ENCODE measurements at places on chromosomes 6 and 20.

GRCh38 chr6:166952567-166953486 lies 3.5 kb downstream of the RNASET2 start:
- DNase-seq = peak; percentile 49

DNA sequence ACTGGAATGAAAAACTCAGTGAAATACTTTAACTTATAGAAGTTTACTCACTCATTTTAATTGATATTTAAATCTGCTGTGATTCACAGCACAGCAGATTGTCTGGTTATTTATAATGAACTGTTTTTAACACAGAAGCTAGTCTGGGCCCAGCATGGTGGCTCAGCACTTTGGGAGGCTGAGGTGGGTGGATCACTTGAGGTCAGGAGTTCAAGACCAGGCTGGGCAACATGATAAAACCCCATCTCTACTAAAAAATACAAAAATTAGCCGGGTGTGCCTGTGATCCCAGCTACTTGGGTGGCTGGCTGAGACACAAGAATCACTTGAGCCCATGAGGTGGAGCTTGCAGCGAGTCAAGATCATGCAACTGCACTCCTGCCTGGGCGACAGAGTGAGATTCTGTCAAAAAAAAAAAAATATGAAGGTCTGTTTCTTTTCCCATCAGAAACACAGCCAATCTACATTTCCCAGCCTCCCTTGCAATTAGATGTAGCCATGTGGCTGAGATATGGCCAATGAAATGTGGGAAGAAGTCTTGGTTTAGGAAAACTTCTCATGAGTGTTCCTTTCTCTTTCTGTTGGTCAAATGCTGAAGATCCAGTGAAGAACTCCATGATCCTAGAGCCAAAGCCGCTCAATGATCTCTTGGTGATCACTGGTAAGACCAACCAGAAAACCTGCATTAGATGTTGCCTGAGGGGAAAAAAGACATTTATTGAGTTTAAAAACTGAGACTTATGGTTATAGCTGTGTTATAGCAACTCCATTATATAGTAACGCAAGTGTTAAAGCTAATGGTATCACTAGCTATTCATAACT lies 31.3 kb upstream of the BTN3A2 start:
- DNase-seq = no peak

- DNase-seq = no peak
Observed at GRCh38 chr6:27830212-27830599, 82.0 kb downstream of the OR2B2 start.

DNA sequence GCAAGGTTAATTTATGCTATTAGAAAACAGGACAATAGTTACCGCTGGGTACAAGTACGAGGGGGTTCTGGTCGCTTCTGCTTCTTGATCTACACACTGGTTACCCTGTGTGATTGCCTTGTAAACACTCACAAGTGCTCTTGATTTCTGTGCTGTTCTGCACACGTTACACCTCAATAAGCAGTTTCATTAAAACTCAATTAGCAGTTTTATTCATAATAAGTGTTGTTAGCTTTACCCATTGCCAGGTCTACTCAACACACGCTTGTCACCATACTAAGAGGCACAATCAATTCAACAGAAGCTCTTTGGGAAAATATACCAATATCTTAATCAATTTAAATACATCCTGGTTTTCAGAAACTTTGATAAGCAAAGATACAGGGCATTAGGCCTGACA lies 20.4 kb downstream of the BMP7 start:
- DNase-seq = no peak

GRCh38 chr20:1844325-1845162 lies 50.7 kb upstream of the SIRPA start:
- no peak for DNase-seq

DNA sequence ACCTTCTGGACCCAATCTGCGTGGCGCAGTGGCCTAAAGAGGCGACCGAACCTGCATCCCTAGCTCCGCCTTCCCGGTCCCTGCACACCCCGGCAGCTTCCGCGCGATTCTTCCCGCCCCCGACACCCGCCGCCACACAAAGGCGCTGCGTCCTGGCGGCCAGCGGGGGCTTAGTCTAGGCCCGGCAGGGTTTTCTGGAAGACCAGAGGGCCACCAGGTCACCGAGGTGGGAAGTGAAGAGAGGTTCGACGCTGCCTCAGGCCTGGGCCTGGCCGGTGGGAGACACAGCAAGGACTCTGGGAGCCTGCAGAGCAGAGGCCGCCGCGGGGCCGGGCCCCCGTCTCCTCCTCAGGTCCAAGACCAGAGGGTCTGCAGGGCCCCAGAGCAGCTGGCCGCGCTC lies 154.9 kb downstream of the OR2B2 start:
- peak; percentile 58 for DNase-seq

DNA sequence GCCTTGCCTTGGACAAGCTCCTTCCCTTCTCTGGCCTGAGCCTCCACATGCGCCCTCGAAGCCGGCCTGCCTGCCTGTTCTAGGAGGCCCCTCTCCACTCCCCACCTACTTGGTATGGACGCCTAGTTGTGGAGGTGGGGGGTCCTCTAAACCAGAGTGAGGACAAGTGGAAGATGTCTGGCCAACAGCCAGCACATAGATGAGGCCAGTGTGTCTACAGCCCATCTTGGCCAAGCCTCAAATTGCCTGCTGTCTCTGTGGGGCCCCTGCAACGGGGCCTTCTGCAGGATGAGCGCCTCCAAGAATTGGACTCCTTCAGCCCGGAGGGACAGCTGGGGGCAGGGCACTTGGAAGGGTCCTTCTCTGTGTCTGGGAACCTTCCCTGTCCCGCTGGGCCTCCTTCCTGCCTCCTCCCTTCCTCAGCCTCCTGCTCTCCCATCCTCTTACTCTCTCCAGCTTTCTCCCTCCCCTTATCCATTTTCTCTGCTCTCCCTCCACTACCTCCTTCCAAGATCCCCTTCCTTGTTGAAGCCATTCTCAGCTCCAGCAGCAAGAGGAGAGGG lies 1.6 kb downstream of the MDFI start:
- no peak for DNase-seq

DNA sequence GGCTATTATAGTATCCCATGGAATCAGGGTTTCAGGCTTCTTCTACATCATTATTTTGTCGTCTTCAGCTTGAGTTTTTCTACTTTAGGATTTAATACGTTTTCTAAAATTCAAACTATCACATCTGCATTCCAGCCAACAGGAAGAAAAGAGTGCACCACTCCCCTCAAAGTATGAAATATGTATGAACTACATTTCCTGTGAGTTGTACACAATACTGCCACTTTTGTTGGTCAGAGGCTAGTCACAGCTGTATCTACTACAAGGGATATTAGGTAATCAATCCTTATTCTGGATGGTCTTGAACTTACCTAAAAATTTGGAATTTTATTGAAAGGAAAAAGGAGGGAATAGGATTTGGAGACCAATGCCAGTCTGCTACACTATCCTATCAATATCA lies 235.6 kb upstream of the TBX18 start:
- no peak for DNase-seq

- DNase-seq = no peak
Observed at GRCh38 chr6:90368601-90369000, 72.0 kb upstream of the BACH2 start.

DNA sequence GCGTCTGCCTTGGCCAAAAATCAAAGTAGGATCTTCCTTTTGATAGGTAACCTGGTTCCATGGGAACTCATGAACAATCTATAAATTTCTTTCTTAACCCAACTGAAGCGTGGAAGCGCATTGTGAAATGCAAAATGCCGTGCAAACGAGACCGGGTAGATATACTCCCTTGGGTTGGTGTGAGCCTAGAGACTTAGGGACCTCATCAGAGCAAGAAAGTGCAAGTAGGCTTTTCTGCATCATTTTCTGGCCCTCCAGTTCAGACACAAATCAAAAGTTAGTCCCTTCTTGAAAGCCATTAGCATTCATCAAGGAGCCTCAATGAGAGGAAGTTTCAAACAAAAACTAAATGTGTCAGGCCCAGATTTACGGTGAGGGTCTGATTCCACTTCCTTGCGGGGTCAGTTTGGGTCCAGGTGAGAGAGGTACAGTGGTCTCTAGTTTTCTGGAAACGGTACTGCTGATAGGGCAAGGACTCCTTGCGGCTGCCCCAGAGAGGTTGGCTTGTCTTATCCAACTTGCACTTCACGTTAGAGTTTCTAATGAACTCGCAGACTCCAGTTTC lies 5.3 kb upstream of the ZNF184 start:
- DNase-seq = no peak

DNA sequence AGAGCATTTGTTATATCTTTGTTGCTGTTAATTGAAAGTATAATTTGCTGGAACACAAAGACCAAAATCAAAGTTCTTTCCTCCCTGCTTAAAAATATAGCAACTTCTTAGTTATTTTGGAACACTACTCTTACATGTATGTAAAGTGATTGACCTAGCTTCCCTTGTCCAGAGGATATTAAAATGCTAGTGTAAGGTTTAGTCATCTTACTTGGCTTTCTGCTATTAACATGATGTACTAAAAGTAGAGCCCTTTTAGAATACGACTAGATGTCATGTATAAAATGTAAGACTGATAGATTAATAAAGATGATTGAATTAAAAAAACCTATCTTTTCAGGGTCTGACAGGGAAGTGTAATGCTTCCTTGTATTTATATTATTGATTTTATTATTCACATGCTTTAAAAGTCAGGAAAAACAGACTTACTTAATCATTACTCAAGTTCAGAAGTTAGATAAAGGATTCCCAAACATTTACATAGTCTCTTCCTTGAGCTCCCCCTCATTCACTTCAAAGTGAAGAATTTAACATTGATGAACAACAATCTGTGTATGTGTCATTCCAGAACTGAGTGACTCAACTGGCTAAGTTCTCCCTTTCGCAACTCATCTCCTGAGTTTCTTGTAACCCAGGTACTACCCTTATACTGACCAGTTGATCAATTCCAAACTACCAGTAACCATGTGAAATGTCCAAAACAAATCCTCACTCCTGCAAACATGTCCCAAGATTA lies 50.9 kb downstream of the BTBD9 start:
- DNase-seq = no peak

GRCh38 chr20:19808498-19808897 lies 50.4 kb downstream of the RIN2 start:
- DNase-seq = no peak

DNA sequence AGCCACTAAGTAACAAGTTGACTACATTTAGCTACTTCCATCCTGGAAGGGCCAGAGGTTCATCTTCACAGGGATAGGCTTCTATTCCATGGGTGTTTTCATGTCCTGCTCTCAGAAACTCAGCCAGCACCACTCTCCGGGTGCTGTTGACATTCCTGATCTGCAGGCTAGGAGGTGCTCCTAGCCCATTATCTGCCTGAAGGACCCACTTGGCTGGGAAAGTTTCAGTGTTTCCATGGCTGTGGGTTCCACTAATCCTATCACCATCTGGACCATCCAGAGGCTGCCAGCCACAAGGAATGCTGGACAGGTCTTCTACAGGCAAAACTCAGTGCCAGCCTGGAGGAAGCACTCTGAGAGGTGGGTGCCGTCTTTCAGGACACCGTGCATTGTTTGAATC lies 45.2 kb downstream of the HLA-G start:
- no peak for DNase-seq

Measured in stimulated activated CD4-positive, alpha-beta T cell treated with anti-CD3 and anti-CD28 coated beads, Interleukin-4, amount 100 ng/mL, for 4 hours (primary cell).